NCI-H526 treated with DMSO at 0.1 percent for 48 hours (cell line): ENCODE measurements at places on chromosomes 3 and 15.

GRCh38 chr15:66253418-66254088, at the start of gene MEGF11:
TSS of gene MEGF11 (minus strand) at chr15:66253750. CDS start at chr15:66128403, 125,347 bp downstream.
- peak; percentile 29 for DNase-seq

- peak; percentile 42 for DNase-seq
Observed at GRCh38 chr3:193744048-193744821, 151.2 kb downstream of the OPA1 start.

DNA sequence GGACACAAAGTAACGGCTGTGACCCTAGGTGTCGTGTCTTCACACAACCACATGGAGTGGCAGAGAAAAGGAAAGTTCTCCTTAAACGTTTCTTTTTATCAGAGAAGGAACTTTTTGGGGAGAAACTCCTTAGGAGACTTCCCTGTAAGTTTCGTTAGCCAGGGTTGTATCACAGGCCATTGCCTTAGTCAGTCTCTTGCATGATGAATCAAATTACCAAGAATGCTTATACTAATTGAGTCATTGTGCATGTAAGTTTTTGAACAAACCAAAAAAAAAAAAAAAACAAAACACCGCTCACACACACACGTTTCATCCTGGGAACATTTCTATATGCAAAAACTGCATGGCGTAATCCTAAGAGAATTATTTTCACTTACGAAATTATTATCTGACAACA, 150.4 kb upstream of the SATB1 start:
- DNase-seq = no peak

DNA sequence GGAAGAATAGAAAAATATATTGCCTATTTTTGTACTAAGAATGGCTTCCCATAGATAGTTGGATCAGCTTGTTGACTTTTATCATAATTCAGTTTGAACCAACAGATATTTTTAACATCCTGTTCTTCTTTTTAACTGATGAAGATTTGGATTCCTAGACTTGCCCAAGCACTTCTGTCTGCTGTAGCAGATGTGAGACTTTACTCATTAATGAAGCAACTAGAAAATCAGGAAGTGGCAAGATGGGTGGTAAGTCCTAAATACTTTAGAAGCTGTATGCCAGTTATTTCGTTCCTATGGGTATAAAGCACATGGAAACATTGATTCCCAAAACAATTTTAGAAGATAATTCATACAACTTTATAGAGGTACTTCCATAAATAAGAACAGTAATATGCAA, 8.4 kb downstream of the PIGB start:
- DNase-seq = no peak

DNA sequence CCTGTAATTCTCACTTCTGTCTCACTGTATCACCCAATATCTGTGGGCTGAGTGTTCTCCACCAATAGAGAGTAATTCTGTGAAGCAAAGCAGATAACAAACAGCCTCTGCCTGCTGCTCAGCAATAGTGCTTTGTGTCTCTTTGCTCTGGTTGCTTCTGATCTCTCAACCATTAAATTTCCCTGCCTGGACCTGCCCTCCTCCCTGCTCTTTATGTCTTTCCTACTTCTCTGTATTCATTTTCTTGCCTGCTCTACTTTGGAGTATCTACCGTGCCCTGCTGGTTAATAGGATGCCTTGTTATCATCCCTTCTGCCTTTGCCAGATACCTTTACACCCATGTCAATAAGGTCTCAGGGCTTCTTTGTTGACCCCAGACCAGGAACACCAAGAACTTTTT, 102.9 kb upstream of the CGNL1 start:
- peak; percentile 91 for DNase-seq

DNA sequence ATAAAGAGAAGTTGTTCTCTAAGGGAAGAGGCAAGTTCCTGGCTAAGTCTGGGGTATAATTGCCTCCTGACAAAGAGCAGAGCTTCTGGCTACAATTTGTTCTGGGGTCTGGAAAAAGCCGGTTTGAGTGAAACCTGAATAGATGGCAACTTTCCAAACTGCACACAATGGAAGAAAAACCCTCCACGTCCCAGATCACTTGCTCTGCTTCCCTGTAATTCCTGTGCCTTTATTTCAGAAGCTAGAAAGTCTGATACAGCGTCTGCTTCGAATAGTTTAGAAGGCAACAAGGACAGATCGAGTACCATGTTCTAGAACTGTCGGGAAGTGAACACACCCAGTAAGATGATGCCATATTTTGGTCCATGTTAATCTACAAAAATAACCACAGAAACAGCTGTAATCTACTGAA, 1.6 kb upstream of the WDR82 start:
- DNase-seq = no peak

- DNase-seq = no peak
Observed at GRCh38 chr3:116299646-116300081, 145.6 kb downstream of the LSAMP start.

DNA sequence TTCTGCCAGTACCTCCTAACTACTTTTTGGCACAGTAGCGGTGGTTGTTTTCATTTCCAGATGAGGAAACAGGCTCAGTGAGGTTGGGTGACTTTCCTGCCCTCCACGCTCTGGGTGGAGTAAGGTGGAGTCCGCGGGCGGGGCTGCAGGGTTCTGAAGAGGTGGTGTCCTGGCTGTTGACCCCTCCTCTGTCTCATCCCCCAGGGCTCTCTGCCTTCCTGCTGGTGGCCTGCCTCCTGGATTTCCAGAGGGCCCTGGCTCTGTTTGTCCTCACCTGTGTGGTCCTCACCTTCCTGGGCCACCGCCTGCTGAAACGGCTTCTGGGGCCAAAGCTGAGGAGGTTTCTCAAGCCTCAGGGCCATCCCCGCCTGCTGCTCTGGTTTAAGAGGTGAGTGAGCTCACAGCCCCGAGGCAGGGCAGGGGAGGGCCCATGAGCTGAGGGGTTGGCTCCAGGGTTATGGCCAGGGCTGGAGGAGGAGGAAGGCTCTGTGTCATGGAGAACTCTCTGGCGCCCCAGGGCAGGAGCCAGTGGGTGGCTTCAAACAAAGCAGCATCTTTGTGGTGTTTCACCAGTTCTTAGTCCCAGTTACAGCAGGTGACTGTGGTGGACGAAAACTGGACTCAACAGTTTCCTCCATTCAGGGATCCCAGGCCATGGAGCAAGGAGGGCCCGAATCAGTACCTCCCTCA, 10.4 kb downstream of the SLC28A1 start:
- DNase-seq = no peak

- no peak for DNase-seq
Observed at GRCh38 chr3:116186049-116186448, 259.2 kb downstream of the LSAMP start.

DNA sequence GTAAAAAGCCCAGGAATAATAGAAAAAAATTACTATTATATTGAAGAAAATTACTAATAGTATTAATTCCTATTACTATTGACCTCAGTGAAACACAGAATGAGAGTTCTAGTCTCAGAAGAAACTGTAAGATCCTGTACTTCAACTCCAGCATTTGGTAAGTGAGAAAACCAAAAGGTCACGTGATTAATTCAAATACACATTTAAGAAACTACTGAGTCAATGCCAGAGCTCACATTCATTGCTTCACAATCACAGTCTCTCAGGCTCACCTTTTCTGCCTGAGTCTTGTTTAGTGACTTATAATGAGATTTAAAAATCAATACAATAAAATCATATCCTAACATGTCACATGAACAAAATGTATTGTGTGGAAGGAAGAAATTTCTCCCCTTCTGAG, 556.1 kb downstream of the FGF12 start:
- DNase-seq = no peak

- no peak for DNase-seq
Observed at GRCh38 chr15:99117111-99117510, 12.2 kb downstream of the SYNM start.

- DNase-seq = no peak
Observed at GRCh38 chr3:113607219-113607596, 74.9 kb downstream of the SIDT1 start.

GRCh38 chr3:103082501-103082900, 647.7 kb downstream of the ZPLD1 start:
- no peak for DNase-seq

DNA sequence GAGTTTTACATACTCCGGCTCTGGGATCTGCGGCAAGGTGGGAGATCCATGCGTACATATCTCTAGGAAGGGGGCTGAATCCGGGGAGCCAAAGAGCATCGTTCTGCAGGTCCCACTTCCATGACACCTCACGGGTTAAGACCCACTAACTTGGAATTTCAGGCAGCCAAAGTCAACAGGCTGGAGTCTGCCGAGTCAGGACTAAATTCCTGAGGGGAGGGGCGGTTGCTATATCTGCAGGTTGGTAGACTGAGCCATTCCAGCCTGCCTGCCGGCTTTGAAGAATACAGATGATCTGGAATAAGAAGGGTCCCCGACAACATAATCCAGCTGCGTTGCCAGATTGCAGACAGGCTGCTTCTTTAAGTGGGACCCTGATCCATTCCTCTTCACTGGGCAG, 65.4 kb upstream of the PEX5L start:
- DNase-seq = no peak

- DNase-seq = no peak
Observed at GRCh38 chr15:69140306-69140705, 20.1 kb upstream of the GLCE start.

DNA sequence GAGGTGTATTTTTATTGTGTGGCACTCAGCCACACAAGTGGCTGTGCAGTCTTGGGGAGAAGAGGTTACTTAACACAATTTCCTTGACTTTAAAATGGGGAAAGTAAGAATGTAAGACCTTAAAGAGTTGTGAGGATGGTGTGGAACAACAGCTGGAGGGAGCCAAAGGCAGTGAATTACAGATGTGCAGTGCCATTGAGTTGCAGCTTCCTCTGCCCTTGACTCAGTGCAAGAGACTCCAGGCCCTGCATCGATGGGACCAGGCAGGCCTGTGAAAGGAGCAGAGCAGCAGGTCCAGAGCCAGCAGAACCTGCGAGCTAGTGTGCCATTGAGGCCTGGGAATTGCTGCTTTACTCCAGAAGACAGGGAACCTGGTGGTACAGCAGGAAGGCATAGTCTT, 27.2 kb downstream of the EEFSEC start:
- DNase-seq = no peak

DNA sequence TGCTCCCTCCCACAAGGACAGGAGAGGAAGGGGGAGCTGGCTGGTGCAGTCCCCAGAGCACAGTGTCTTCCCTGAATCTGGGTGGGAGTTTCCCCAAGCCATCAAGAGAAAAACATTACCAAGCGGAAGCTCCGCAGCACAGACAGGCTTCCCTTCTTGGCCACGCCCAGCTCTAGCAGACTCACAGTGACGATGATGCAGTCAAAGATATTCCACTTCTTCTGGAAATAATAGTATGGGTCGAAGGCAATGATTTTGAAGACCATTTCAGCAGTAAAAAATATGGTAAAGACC, 76.7 kb downstream of the SCN10A start:
- no peak for DNase-seq

DNA sequence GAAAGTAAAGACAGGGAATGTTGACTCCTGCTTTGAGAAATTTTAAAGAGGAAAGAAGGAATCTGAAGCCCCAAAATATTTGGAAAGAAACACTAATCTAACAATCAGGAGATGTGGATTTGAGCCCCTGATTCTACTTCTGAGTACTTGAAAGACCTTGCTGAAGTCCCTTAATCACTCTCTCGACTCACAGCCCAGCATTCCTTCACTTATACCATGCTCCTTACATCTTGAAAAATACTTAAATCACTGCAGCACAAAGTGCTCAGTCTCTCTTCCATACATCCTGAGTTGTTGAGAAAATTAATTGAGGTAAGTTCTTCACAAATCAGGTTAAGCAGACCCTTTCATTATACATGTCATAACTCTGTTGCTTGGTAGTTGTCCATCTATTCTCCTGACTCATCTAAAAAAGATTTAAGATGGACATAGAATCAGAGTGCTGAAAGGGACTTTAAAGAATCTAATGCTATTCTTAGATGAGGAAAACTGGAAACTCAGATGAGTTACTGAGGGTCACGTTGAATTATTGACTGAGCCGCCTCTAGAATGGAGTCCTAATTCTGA, 72.8 kb upstream of the THSD4 start:
- no peak for DNase-seq

GRCh38 chr3:45889337-45889736, 3.0 kb downstream of the CCR9 start:
- no peak for DNase-seq

- DNase-seq = no peak
Observed at GRCh38 chr3:64185436-64185835, 39.8 kb downstream of the PRICKLE2 start.

DNA sequence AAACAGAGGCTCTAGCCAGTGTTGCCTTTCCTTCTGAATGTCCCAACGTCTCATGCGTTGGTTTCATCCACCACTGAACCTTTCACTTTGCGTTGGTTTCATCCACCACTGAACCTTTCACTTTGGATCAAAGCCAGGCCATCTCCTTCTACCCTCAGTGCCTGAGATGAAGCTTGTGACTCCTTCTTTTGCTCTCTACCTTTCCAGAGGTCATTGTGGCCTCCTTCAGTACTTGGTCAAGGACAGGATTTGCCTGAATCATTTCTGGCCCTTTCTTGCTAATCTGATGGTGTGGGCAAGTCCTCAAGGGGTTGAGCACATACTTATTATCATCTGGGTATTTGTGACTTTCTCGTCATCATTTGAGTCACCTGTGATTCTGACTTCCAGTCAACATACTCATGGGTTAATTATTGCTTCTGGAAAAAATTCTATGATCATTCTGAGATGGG, 50.0 kb downstream of the SELENOT start:
- no peak for DNase-seq
